ENCODE measurements at places on chromosomes 12 and 14. TPM values are rescaled to one million over a fixed set of nuclear protein-coding genes. Genes with fewer than 3 reads are reported as not detected.
A peak's percentile ranks its signal among the peaks of the same experiment; 100 is the strongest.

DNA sequence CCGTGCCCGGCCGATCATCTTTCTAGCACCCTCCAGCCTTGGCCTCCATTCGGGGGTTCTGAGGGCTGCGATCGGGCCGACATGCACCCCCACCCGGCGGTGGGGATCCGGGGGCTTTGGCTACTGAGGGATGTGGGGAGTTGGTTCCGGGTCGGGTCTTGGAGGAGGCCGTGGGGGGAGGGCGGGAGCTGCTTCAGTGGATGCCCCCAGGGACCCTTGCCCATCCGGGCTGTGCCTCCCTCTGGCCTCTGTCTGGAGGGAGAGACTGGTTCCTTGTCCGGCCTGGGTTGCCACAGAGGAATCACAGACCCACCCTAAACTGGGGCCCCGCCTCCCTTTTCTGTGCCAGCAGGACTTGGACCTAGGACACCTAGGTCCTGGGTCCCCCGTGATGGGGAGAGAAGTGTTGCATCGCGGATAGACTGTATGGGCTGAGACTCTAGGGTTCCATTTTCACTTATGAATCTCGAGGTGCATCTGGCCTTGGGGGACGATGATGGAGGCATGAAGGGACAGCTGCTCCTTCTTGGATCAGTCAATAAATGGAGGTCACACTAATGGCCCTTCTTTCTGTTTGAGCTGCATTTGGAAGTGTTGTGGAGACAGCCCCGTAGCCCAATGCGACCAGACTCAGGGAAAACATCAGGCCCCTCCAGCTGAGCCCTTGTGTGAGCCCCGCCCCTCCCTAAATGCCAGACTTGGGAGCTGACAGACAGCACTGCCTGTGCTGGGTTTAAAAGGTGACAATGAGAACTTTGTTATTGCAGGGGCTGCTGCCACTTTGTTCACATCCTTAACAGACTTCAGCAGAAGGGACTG lies 577 bp downstream of the DTX3 start:
- peaks cover 16% of the 10 kb centered on the region for H3K36me3 ChIP-seq
- peak overlapping the region; percentile 88 for H3K27ac ChIP-seq
- peaks cover 21% of the 10 kb centered on the region for H3K4me1 ChIP-seq

DNA sequence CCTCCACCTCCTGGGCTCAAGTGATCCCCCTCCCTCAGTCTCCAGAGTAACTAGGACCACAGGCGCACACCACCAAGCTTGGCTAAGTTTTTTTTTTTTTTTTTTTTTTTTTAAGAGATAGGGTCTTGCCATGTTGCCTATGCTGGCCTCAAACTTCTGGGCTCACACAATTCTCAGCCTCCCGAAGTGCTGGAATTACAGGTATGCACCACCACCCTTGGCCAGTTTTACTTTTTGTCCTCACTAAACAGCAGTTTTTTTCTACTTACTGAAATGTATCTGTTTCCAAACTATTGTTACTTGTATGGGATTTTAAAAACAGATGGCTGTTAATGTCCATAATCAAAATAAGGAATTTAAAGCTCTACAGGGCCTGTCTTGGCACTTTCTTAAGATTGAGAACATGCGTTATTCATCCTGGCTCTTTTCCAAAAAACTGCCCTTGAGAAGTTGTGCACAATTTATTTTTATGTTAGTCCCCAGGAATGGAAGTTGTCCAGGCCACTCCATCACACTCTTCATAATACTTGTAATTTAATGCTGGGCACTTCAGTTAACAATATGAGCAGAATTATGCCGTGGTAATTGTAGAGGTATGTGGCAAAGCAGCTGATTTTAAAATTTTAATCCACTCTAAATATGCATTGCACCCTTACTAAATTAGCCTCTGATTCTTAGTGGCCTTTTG lies 51.9 kb upstream of the REP15 start:
- H3K4me1 ChIP-seq, result peaks cover 28% of the 10 kb centered on the region
- H3K36me3 ChIP-seq, result peaks cover 43% of the 10 kb centered on the region
- peak overlapping the region; percentile 8 for H3K4me3 ChIP-seq
- no peaks in the 10 kb centered on the region for H3K27me3 ChIP-seq
- peak overlapping the region; percentile 47 for H3K27ac ChIP-seq
- DNase-seq, result no peak

DNA sequence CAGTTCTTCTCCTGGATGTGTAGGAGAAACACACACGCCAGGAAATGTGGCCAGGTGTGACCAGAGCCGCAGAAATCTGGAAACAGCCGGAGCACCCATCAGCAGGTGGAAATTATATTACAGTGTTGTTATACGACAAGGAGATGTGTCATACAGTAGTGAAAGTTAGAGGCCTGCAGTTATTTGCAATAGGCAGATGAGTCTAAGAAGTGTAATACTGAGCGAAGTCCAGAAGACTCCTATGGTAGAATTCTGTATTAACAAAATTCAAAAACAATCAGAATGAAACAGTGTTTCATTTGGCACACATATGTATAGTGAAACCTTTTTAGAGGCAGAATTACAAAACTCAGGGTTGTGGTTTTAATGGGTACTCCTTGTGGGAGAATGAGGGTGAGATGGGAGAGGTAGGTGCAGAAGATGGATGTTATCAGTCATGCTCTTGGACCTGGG lies 39.3 kb upstream of the AMN start:
- DNase-seq, result no peak
- no peaks in the 10 kb centered on the region for H3K27me3 ChIP-seq
- peak overlapping the region; percentile 52 for H3K27ac ChIP-seq
- H3K36me3 ChIP-seq, result peaks cover 6% of the 10 kb centered on the region

- H3K27me3 ChIP-seq, result no peaks in the 10 kb centered on the region
- peaks cover 27% of the 10 kb centered on the region for H3K36me3 ChIP-seq
- peaks cover 60% of the 10 kb centered on the region for H3K4me1 ChIP-seq
- H3K4me3 ChIP-seq, result peak overlapping the region; percentile 69
- peak overlapping the region; percentile 95 for H3K27ac ChIP-seq
- no peak for DNase-seq
Observed at GRCh38 chr12:116916714-116917114, 6.0 kb downstream of the FBXW8 start.

MYO1H gene
- 0.79 TPM for total RNA-seq

GRCh38 chr14:95478309-95478708 lies 38.1 kb downstream of the SYNE3 start:
- no peak overlapping the region for H3K27ac ChIP-seq
- no peak for DNase-seq
- H3K27me3 ChIP-seq, result peaks cover 7% of the 10 kb centered on the region
- H3K4me1 ChIP-seq, result peaks cover 6% of the 10 kb centered on the region

ERP27 gene
- total RNA-seq, result 42.3 TPM

CLEC1B gene
- total RNA-seq, result not detected

GRCh38 chr12:30661210-30661609 lies 34.5 kb downstream of the IPO8 start:
- no peak for DNase-seq
- no peak overlapping the region for H3K27ac ChIP-seq
- no peaks in the 10 kb centered on the region for H3K27me3 ChIP-seq
- H3K4me1 ChIP-seq, result no peaks in the 10 kb centered on the region
- H3K36me3 ChIP-seq, result peaks cover 31% of the 10 kb centered on the region

DNA sequence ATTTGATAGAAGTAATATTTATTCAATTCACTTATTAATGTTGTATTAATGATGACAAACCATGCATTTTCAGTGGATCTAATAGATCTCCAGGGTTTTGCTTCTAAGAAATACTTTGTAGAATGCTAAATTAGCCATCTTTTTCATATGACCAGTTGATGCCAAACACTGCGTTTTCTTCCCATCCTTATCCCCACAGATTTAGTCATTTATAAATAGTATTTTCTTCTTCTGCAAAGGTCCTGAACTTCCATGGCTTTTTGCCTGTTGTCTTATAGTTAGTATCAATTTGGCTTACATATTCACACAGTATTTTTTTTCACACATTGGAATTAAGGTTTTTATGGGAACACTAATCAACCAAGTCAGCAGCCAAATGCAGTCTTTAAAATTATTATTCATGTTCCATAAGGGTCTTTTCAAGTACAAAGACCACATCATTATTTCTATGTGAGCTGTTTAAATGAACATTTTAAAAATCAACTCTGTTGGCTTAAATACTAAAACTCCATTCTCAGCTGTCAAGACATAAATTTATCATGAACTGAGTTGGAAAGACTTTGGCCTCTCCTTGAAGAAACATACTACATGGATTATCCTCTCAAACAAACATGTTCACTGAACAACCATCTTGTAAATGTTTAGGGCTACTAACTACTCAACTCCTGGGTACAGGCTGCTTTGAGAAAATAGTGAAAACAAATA lies 1278.4 kb upstream of the FLRT2 start:
- no peak overlapping the region for H3K27ac ChIP-seq
- no peak for DNase-seq
- no peaks in the 10 kb centered on the region for H3K36me3 ChIP-seq
- H3K4me3 ChIP-seq, result no peak overlapping the region
- H3K4me1 ChIP-seq, result peaks cover 38% of the 10 kb centered on the region

- H3K4me1 ChIP-seq, result peaks cover 6% of the 10 kb centered on the region
- no peak overlapping the region for H3K4me3 ChIP-seq
- peaks cover 3% of the 10 kb centered on the region for H3K36me3 ChIP-seq
- H3K27me3 ChIP-seq, result no peaks in the 10 kb centered on the region
- H3K27ac ChIP-seq, result peak overlapping the region; percentile 31
Observed at GRCh38 chr14:91361233-91361811, 56.3 kb downstream of the CCDC88C start.

- H3K4me1 ChIP-seq, result no peaks in the 10 kb centered on the region
- no peaks in the 10 kb centered on the region for H3K27me3 ChIP-seq
- H3K36me3 ChIP-seq, result no peaks in the 10 kb centered on the region
- no peak for DNase-seq
- no peak overlapping the region for H3K27ac ChIP-seq
- H3K4me3 ChIP-seq, result no peak overlapping the region
Observed at GRCh38 chr12:91009319-91009950, 4.7 kb upstream of the EPYC start.

GRCh38 chr12:42590330-42590934 lies 886 bp upstream of the PRICKLE1 start:
- peak overlapping the region; percentile 91 for H3K4me3 ChIP-seq
- DNase-seq, result no peak
- peaks cover 16% of the 10 kb centered on the region for H3K27me3 ChIP-seq

GRCh38 chr14:93207468-93208308 lies 632 bp downstream of the UBR7 start:
- H3K36me3 ChIP-seq, result no peaks in the 10 kb centered on the region
- H3K27me3 ChIP-seq, result no peaks in the 10 kb centered on the region
- peak overlapping the region; percentile 90 for H3K4me3 ChIP-seq
- H3K27ac ChIP-seq, result peak overlapping the region; percentile 70

DNA sequence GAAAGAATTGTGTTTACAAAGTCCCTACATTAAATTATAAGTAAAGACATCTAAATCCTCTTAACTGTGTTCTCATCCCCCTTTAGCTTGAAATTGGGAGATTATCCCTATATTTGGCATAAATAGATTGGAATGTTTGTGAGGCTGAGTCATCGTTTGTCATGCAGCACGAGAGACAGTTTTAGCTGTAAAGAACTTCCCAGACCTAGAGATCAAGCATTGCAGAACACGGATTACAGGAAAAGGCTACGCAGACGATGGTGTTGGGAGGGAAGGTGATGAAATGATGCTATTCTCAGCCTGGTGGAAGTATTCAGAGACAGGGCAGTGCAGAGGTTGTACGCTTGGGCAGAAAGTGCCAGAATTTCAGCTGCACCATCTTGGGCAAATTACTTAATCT lies 93.8 kb downstream of the PTPRB start:
- H3K27ac ChIP-seq, result no peak overlapping the region
- DNase-seq, result no peak
- no peaks in the 10 kb centered on the region for H3K36me3 ChIP-seq
- H3K27me3 ChIP-seq, result peaks cover 10% of the 10 kb centered on the region
- H3K4me1 ChIP-seq, result no peaks in the 10 kb centered on the region

IPO4 gene
- 67.1 TPM for total RNA-seq

GRCh38 chr14:76948213-76948947 lies 80.1 kb downstream of the IRF2BPL start:
- H3K27ac ChIP-seq, result peak overlapping the region; percentile 85
- H3K4me3 ChIP-seq, result peak overlapping the region; percentile 25
- peaks cover 39% of the 10 kb centered on the region for H3K4me1 ChIP-seq
- no peaks in the 10 kb centered on the region for H3K27me3 ChIP-seq
- no peaks in the 10 kb centered on the region for H3K36me3 ChIP-seq

DNA sequence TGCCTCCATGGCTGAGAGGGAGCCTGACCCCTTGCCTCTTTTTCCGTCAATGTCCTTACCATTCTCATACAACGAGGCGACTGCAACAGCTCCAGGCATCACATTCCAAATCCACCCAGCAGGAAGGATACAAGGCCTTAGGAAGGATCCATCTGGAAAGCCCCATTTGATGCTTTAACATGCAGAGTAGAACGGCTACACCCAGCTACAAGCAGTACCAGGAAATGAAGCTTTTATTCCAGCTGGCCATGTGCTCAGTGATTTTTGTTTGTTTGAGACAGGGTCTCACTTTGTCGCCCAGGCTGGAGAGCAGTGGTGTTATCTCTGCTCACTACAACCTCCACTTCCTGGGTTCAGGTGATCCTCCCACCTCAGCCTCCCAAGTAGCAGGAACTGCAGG lies 124.8 kb downstream of the TMEM132D start:
- no peak for DNase-seq
- H3K36me3 ChIP-seq, result no peaks in the 10 kb centered on the region
- no peak overlapping the region for H3K4me3 ChIP-seq
- no peaks in the 10 kb centered on the region for H3K4me1 ChIP-seq
- H3K27ac ChIP-seq, result no peak overlapping the region

- H3K36me3 ChIP-seq, result no peaks in the 10 kb centered on the region
Observed at GRCh38 chr12:100201604-100202423, 1.2 kb downstream of the ACTR6 start.

GRCh38 chr14:81759541-81759940 lies 225.9 kb upstream of the SEL1L start:
- no peaks in the 10 kb centered on the region for H3K36me3 ChIP-seq
- H3K27me3 ChIP-seq, result no peaks in the 10 kb centered on the region
- H3K27ac ChIP-seq, result no peak overlapping the region
- no peak for DNase-seq

SERPINA10 gene
- 1.5 TPM for total RNA-seq

NDRG2 gene
- 150 TPM for total RNA-seq

DNA sequence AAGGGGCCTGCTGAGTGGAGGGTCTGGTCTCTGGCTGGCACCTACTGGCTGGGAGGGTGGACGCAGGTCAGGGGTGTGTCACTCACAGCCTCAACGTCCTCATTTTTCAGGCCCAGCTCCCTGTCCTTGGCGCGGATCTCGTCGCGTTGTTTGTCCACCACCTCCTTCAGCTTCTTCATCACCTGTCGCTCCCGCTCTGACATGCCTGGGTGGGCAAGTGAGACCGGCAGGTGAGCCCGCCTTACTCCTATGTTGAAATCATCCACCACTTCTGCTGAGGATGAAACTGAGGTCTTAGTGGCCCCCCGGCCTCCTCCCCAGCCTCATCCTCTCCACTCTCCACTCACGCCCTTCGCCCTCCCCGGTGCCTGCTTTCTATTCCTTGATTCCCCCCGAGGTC lies 34.2 kb downstream of the RILPL1 start:
- H3K4me1 ChIP-seq, result peaks cover 4% of the 10 kb centered on the region
- H3K27me3 ChIP-seq, result no peaks in the 10 kb centered on the region
- peaks cover 24% of the 10 kb centered on the region for H3K36me3 ChIP-seq
- no peak for DNase-seq
- no peak overlapping the region for H3K4me3 ChIP-seq
- no peak overlapping the region for H3K27ac ChIP-seq

Data from type B pancreatic cell (in vitro differentiated cells).